ENCODE measurements at places on chromosomes 7 and 10. TPM values are rescaled to one million over a fixed set of nuclear protein-coding genes. Genes with fewer than 3 reads are reported as not detected.

STEAP1B gene
- not detected for polyA plus RNA-seq

LEP gene
- polyA plus RNA-seq = not detected

ITPRID1 gene
- polyA plus RNA-seq = not detected

EPO gene
- polyA plus RNA-seq = 0.46 TPM

SLC13A1 gene
- not detected for polyA plus RNA-seq

MNX1 gene
- polyA plus RNA-seq = 0.31 TPM

PAOX gene
- 20.1 TPM for polyA plus RNA-seq

SH3PXD2A gene
- polyA plus RNA-seq = 32.2 TPM

ATRNL1 gene
- 5.4 TPM for polyA plus RNA-seq

GARIN1A gene
- 0.83 TPM for polyA plus RNA-seq

TMEM139 gene
- 2.0 TPM for polyA plus RNA-seq

AHR gene
- polyA plus RNA-seq = 1.5 TPM

LIPJ gene
- polyA plus RNA-seq = 0.59 TPM

C10orf105 gene
- polyA plus RNA-seq = 0.85 TPM

NFKB2 gene
- 10.6 TPM for polyA plus RNA-seq

KIAA1549 gene
- polyA plus RNA-seq = 7.5 TPM

FAS gene
- polyA plus RNA-seq = 0.77 TPM

AMPH gene
- 1.4 TPM for polyA plus RNA-seq

ALOX5 gene
- 0.48 TPM for polyA plus RNA-seq

TMEM72 gene
- 1.2 TPM for polyA plus RNA-seq

ST8SIA6 gene
- 0.79 TPM for polyA plus RNA-seq

GSDME gene
- 8.4 TPM for polyA plus RNA-seq

GPC2 gene
- polyA plus RNA-seq = 32.1 TPM

DLX6 gene
- polyA plus RNA-seq = 0.07 TPM

TMEM236 gene
- not detected for polyA plus RNA-seq

GSTO2 gene
- 5.1 TPM for polyA plus RNA-seq

RARRES2 gene
- polyA plus RNA-seq = 5.7 TPM

CISD1 gene
- polyA plus RNA-seq = 212 TPM

NRP1 gene
- 145 TPM for polyA plus RNA-seq

H2BK1 gene
- polyA plus RNA-seq = not detected

ZNF138 gene
- 10.1 TPM for polyA plus RNA-seq

GLI3 gene
- 29.8 TPM for polyA plus RNA-seq

NUTM2E gene
- polyA plus RNA-seq = not detected

MYL10 gene
- not detected for polyA plus RNA-seq

LIPK gene
- polyA plus RNA-seq = not detected

GRB10 gene
- 9.9 TPM for polyA plus RNA-seq

ACHE gene
- polyA plus RNA-seq = 42.7 TPM

PDIA4 gene
- 148 TPM for polyA plus RNA-seq

AFAP1L2 gene
- 0.75 TPM for polyA plus RNA-seq

KLF14 gene
- polyA plus RNA-seq = not detected

TEX36 gene
- polyA plus RNA-seq = not detected

CCDC146 gene
- polyA plus RNA-seq = 3.6 TPM

Measured in cardiac muscle cell (in vitro differentiated cells and primary cell).